ENCODE measurements at places on chromosomes 16 and 17.
A peak's percentile ranks its signal among the peaks of the same experiment; 100 is the strongest.

GRCh38 chr17:47810200-47810821 lies 11.3 kb downstream of the OSBPL7 start:
- DNase-seq = no peak

GRCh38 chr16:68910051-68910450 lies 66.7 kb downstream of the TANGO6 start:
- no peak for DNase-seq

- DNase-seq = no peak
Measured at GRCh38 chr16:81094771-81095251, 1.4 kb downstream of the GCSH start.

GRCh38 chr16:48897698-48898205 lies 287.8 kb upstream of the N4BP1 start:
- no peak for DNase-seq

DNA sequence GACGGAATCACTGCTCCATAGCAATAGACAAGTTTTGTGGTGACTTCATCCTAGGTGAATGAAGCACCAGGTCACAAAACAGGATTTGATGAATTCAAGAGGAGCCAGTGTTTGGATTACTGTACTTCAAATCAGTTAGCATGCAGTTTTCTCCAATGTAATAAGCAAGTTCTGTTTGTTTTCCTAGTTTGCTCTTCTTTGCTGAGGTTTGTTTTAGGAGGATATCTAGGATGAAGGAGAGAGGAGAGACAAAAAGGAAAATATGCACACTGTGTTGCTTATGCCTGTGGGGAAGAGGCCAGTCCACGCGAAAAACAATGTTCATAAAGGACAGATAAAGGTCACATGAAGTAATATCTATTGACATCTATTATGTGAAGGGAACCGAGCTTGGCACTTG lies 9.0 kb downstream of the KRT37 start:
- DNase-seq = no peak

- DNase-seq = peak; percentile 47
Measured at GRCh38 chr17:40363111-40363827, 1.3 kb downstream of the GJD3 start.

DNA sequence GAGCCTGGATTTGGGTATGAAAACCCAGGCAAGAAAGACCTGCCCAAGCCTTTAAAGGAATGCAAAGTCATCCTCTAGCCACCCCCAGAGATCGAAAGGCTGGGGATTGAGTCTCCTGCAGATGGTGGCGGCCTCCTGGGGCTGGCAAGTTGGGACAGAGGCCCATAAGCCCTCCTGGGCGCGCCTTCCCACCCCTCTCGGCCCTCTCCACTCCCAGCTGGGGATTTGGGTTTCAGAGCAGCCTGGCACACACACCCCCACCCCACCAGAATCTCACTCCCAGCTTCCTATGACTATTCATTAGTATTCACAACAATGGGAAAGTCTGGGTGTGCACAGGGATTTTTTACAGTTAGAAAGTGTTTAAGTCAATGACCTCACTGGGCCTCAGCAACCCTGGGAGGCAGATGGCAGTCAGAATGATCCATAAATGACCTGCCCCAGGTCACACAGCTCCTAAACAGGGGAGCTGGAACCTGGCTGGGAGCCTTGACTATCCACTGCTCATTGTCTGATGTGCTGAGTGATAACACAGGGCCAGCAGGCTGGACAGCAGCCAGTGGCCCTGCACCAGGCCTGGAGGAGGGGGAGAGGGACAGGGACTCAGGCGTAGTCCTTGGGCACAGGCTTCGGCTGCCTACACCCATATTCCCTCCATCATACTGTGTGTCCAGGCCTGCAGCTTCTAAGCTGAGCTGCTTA lies 12.1 kb downstream of the NHERF1 start:
- DNase-seq = no peak

DNA sequence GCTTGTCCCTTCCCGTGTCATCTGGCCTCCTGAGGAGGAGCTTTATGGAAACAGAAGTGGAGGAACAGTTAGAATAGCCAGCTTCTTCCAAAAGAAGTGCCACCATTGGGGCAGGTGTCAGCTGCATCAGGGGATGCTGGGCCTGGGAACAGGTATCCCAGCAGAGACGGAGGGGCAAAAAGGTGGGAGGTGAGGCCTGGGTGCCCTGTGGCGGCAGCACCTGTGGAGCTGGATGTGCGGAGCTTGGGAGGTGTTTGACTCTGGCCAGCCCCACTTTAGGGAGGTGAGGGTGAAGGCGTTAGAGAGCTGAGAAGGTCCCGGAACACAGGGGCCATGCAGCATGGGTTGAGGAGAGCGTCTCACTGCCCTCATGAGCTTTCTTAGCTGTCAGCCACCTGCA lies 5.2 kb downstream of the SMCR8 start:
- DNase-seq = no peak

DNA sequence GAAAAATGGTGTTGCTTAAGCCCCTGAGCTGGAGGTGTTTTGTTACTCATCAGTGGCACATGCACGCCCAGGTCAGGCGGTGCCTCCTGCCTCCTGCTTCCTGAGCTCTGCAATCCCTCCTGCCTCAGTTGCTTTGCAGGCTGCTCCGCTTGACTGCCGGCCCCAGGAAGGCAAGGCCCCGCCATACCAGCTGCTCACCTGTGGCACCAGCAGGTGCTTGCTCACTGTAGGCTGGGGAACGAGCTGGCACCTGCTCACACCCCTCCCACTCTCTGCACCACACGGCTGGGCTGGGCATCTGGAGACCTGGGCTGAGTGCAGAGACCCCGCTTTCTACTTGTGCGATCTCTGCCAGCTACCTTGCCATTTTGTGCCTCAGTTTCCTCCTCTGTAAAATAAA lies 200.2 kb downstream of the RBFOX3 start:
- no peak for DNase-seq

GRCh38 chr16:88264641-88265285 lies 118.0 kb upstream of the ZNF469 start:
- peak; percentile 78 for DNase-seq

- DNase-seq = peak; percentile 42
Measured at GRCh38 chr17:18033442-18034099, 5.4 kb downstream of the ATPAF2 start.
